ENCODE measurements at places on chromosomes 4 and X. TPM values are rescaled to one million over a fixed set of nuclear protein-coding genes. Genes with fewer than 3 reads are reported as not detected.

FAM199X gene
- 26.9 TPM for total RNA-seq

CTAG2 gene
- not detected for total RNA-seq

NLRP2B gene
- total RNA-seq: not detected

MTMR8 gene
- 0.14 TPM for total RNA-seq

FAT1 gene
- 176 TPM for total RNA-seq

BEX5 gene
- total RNA-seq: not detected

SHROOM3 gene
- not detected for total RNA-seq

GRCh38 chr4:80839281-80839680, 191.2 kb upstream of the BMP3 start:
- no peak for DNase-seq
- H3K4me1 ChIP-seq: no peaks in the 10 kb centered on the region
- H3K27ac ChIP-seq: no peak overlapping the region
- no peaks in the 10 kb centered on the region for H3K36me3 ChIP-seq

GRCh38 chr4:188109157-188109755, at the start of gene TRIML2:
TSS of gene TRIML2 (minus strand) at chr4:188109603. CDS start at chr4:188105368, 4,235 bp downstream.
- no peaks in the 10 kb centered on the region for H3K36me3 ChIP-seq
- no peaks in the 10 kb centered on the region for H3K4me1 ChIP-seq
- H3K27me3 ChIP-seq: no peaks in the 10 kb centered on the region
- no peak within 1 kb of the TSS for H3K4me3 ChIP-seq
- no peak for DNase-seq
- H3K27ac ChIP-seq: no peak within 1 kb of the TSS

DNA sequence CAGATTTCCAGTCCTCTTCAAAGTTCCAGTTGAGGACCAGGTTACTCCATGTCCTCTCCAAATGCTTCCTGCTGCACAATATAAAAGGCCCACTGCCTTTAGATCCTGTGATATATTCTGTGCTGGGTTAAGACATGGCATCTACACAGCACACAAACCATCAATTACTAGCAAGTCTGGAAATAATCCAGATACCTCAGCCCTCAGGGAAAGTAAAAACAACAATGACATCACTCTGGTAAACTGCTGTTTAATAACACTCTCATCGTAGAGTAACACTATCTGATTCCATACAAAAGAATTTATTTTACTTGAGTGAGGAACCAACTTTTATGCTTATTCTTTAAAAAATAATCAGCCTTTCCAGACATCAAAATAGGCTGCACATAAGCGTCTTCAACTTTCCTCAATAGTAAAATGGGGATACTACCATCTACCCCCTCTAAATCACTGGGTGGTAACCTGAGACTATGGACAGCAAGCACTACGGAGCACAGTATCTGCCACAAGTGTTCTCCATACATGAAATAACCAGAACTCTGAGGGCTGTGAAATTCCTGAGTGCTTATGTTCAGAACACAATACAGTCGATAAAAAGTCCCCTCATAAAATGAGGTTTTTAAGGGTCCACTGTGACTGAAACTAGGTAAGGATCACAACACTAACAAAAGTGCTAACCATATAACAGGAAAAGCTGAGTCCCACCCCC, 53.4 kb downstream of the ABCG2 start:
- no peaks in the 10 kb centered on the region for H3K36me3 ChIP-seq
- DNase-seq: no peak
- H3K4me3 ChIP-seq: no peak overlapping the region
- peaks cover 56% of the 10 kb centered on the region for H3K4me1 ChIP-seq
- H3K27me3 ChIP-seq: no peaks in the 10 kb centered on the region

DNA sequence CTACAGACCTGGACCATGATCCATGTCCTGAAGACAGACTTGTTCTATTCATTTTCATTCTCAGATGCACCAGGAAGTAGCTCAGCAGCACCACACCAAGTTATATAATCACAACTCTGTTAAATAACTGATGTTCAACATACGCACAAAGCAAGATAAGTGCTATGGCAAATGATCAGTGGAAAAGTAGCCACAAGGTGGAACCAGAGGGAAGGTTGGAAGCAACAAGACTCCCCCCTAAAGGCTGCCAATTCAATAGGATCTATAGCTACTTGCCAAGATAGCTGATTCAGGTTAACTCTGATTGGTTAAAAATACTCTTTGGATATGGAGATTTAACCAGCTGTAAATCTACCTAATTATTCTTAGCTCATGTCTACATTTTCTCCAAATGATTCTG, 23.7 kb upstream of the FAM47B start:
- H3K27me3 ChIP-seq: no peaks in the 10 kb centered on the region
- no peaks in the 10 kb centered on the region for H3K4me1 ChIP-seq
- H3K36me3 ChIP-seq: no peaks in the 10 kb centered on the region

- no peak overlapping the region for H3K4me3 ChIP-seq
- no peak overlapping the region for H3K27ac ChIP-seq
- H3K36me3 ChIP-seq: no peaks in the 10 kb centered on the region
Observed at GRCh38 chr4:94811643-94812042, 53.9 kb downstream of the BMPR1B start.

DNA sequence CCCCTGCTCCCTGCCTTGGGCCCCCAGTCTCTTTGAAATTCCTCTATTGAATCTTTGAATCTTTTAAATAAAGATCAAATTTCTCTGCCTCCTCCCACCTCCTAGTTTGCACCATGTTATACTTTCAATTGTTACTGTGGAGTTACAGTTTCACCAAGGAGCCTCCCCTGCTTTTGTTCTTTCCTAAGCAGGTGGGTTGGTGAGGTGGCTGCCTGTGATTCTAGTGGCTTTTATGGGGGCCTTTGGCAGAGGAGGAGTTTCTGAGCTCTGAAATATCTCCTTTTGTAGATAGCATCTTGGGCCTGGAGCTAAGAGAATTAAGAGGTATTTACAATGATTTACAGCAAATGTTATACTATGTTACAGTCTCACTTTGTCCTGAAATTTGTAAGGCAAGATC, 133.8 kb upstream of the STX18 start:
- peaks cover 34% of the 10 kb centered on the region for H3K4me1 ChIP-seq
- H3K27me3 ChIP-seq: no peaks in the 10 kb centered on the region
- H3K36me3 ChIP-seq: no peaks in the 10 kb centered on the region
- DNase-seq: no peak

DNA sequence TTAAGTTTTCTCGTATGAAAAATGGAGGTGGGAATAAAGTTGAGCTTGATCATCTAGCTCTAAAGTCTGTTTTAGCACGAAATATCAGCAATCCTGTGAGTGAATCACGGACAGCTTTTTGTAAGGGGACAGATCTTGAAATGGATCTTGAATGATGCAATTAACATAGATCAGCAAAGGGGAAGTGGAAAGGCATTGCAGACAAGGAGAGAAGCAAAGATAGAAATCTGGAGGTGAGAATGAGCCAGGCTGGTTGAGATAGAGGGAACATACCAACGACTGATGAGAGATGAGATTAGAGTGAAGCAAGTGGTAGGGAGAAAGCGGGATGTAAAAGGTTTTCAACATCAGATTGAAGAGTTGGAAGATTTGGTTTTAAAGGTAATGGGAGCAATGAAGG, 4.6 kb upstream of the DGKK start:
- no peaks in the 10 kb centered on the region for H3K27me3 ChIP-seq
- H3K4me3 ChIP-seq: no peak overlapping the region
- no peak for DNase-seq
- no peaks in the 10 kb centered on the region for H3K36me3 ChIP-seq

DNA sequence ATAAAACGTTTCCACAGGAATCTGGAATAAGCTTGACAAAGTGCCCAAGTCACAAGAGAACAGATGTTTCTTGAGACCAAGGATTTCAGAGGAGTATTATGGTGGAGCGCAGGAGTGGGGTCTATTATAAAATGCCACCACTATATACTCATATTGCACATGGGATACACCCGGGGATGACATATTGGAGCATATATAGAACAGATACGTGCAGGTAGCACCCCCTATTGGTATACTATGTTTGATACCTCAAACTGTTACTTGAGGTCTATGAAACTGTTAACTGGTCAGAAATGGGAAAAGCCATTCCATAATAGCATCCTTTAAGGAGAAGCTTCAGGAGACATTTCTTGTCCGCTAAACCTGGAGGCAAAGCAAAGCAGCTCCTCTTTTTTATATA, 86.0 kb downstream of the PCYT1B start:
- no peak overlapping the region for H3K4me3 ChIP-seq
- no peak for DNase-seq
- no peak overlapping the region for H3K27ac ChIP-seq

GRCh38 chr4:99190336-99190735, 28.7 kb downstream of the ADH6 start:
- no peak for DNase-seq
- no peaks in the 10 kb centered on the region for H3K27me3 ChIP-seq
- no peaks in the 10 kb centered on the region for H3K36me3 ChIP-seq
- no peaks in the 10 kb centered on the region for H3K4me1 ChIP-seq
- H3K27ac ChIP-seq: no peak overlapping the region

DNA sequence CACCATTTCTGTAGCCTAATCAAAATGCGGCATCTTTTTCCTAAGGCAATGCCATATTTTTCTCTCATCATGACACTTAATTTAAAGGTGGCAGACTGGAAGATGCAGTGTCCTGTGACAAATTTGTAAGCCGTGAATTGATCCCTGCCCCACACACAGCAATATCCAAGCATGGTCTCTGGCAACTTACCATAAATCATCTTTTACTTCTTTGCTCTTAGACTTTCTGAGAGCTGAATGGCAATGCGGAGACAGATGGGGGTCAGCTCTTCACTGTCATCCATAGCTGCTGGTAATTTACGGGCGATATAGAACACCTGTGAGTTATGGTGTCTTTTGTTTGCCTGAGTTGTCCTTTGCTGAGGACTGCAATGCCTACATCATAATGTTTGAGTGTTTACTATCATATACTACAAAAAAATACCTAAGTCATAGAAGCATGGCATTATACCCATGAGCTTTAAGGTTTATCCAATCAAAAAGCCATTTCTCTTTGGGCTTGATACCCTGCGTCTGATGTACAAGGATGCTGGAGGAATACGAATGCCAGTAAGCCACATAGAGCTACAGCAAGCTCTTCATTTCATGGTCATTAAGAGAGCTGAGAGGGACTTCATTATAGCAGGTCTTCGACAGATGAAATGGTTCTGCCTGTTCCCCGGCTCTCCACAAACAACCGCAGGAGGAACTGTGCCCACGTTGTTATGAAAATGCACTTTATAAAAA, 148.1 kb downstream of the TRIML1 start:
- H3K36me3 ChIP-seq: no peaks in the 10 kb centered on the region
- no peak overlapping the region for H3K27ac ChIP-seq
- 0 out of 2 replicates have a peak, but pooled peaks cover 3% of the 10 kb centered on the region for H3K27me3 ChIP-seq
- no peaks in the 10 kb centered on the region for H3K4me1 ChIP-seq
- no peak overlapping the region for H3K4me3 ChIP-seq

GRCh38 chrX:51852621-51853020, 40.8 kb upstream of the MAGED1 start:
- H3K27ac ChIP-seq: no peak overlapping the region
- DNase-seq: no peak
- no peaks in the 10 kb centered on the region for H3K27me3 ChIP-seq
- no peak overlapping the region for H3K4me3 ChIP-seq

DNA sequence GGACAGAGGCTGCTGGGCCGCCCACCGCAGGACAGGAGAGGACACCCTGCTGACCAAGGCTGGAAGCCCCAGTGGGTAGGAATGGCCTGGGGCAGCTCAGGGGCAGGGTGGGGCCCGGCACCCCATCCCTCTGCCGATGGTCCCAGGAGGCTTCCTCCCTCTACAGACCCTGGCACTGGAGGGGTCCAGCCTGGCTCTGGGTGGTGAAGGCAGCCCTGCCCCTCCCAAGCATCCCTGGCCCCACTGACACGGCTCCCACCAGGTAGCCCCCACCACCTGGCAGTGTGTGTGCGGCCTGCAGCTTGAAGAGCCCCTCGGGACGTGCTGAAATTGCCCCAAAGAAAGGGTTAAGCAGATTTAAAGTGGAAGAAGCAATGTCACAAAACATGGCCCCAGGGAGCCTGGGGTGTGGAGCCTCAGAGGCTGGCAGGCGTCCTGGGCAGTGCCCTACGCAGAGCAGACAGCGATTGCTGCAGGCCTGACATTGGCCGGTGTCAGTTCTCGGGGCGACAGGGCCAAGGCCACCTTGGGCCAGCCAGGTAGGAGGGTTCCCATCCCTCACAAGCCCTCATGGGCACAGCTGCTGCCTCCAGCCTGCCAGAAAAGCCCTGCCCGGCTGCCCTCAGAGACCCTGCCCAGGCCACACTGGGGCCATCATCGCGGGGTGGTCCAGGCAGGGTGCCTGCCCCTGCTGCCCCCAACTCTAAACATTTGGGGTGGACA, 80.5 kb downstream of the FAM53A start:
- no peak overlapping the region for H3K27ac ChIP-seq
- H3K4me1 ChIP-seq: no peaks in the 10 kb centered on the region
- peaks cover 65% of the 10 kb centered on the region for H3K27me3 ChIP-seq
- no peak for DNase-seq
- no peak overlapping the region for H3K4me3 ChIP-seq
- no peaks in the 10 kb centered on the region for H3K36me3 ChIP-seq

GRCh38 chrX:154083126-154083517, 14.4 kb downstream of the MECP2 start:
- no peaks in the 10 kb centered on the region for H3K27me3 ChIP-seq
- H3K36me3 ChIP-seq: 0 out of 3 replicates have a peak, but pooled peaks cover 3% of the 10 kb centered on the region
- DNase-seq: no peak
- no peak overlapping the region for H3K4me3 ChIP-seq
- H3K27ac ChIP-seq: no peak overlapping the region
